ENCODE measurements at places on chromosomes 2 and 18.
A peak's percentile ranks its signal among the peaks of the same experiment; 100 is the strongest.

GRCh38 chr18:44586782-44587524 lies 93.7 kb upstream of the SETBP1 start:
- no peak for DNase-seq

DNA sequence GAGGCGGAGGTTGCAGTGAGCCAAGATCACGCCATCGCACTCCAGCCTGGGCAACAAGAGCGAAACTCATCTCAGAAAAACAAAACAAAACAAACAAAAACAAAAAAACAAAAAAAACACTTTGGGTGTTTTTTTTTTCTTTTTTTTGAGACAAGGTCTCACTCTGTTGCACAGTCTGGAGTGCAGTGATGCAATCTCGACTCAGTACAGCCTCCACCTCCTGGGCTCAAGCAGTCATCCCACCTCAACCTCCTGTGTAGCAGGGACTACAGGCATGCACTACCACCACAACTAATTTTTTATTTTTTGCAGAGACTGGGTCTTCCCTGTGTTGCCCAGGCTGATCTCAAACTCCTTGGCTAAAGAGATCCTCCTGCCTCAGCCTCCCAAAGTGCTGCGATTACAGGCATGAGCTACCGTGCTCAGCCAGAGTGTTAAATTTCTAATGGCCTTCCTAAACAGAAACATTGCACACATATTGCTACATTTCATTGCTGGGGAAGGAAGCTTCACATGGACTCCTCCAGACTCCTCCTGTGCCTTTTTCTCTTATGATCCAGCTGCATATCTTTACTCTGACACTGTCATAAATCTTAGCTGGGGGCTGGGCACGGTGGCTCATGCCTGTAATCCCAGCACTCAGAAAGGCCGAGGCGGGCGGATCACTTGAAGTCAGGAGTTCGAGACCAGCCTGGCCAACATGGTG lies 19.7 kb downstream of the STARD7 start:
- no peak for DNase-seq

- no peak for DNase-seq
Observed at GRCh38 chr2:218406949-218407618, 7.4 kb downstream of the CTDSP1 start.

DNA sequence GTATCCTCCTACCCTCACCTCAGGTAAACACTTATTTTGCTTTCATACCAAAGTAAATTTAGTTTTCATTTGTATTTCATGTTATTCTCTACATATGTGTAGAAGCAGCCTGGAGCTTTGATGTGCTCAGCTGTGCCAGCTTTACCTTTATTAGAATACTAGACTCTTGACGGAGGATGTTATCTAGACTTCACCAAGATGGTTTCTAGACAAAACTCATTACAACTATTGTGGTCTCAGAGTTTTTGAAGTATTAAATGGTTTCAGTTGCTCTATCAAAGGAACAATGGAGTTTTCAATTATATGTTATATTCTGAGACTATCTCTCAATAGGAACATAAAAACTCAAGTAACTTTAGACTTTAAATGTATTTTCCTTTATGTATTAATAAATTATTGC lies 5.0 kb upstream of the IL18RAP start:
- no peak for DNase-seq

DNA sequence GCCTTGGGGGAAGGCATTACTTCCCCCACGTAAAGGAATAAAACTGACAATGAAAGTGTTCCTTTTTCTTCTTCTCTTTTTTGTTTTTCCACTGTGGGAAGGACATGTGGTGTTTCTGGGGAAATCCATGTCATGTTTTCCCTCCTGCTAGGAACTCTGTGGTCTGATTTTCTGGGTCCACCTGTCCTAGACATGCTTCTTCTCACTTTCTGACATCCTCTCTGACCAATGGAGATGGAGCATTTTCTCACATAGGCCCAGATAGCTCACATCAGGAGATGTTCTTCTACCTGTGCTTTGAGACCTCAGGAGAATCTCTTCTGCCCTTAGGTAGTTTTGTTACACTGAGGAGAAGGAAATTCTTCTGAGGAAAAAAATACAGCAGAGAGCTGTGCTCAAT lies 252.0 kb upstream of the SIX3 start:
- DNase-seq: no peak

DNA sequence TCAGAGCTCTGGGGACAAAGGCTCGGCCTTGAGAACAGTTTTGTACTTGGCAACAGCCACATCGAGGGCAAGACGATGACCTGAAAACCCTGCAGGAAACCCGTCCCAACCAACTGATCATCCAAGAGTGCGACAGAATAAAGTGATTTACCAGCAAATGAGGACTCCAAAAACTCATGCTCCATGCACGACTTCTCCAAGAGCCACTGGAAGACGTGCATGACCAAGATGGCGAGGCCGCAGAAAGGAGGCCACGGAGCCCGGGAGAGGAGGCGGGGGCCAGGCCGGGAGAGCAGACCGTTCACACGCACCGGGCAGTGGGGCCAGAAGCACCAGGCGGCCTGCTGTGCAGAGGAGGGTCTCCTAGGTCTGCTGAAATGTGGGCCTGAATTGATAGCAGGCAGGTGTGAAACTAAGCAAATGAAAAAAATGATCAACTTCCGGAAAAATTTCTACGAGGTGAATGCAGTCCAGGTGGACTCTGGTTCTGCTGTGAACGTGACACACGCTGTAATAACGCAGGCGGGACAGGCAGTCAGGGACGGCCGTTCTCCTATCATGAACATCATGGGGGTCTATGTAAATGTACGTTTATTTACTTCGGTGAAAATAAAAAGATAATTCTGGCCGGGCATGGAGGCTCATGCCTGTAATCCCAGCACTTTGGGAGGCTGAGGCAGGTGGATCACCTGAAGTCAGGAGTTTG lies 252.2 kb downstream of the HDAC4 start:
- DNase-seq: no peak

DNA sequence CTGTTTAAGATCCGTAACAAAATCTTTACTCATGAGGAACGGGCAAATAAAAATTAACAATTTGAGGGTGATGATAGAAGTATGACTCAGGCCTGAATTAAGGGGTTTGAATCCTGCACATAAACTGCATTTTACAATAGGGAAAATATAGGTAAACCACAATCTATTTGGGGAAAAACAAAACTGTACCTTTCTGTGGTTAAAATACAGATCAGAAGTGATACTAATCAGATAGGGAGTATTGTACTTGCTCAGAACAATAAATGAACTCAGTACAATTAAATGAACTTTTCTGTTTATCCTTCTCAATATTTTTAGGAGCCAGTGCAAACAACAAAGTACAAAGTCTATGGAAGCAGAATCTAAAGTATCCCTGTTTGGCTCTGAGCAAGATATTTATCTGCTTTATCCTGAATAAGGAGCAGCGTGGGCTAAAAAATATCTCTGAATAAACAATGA lies 287.3 kb downstream of the ZNF385B start:
- DNase-seq: no peak

DNA sequence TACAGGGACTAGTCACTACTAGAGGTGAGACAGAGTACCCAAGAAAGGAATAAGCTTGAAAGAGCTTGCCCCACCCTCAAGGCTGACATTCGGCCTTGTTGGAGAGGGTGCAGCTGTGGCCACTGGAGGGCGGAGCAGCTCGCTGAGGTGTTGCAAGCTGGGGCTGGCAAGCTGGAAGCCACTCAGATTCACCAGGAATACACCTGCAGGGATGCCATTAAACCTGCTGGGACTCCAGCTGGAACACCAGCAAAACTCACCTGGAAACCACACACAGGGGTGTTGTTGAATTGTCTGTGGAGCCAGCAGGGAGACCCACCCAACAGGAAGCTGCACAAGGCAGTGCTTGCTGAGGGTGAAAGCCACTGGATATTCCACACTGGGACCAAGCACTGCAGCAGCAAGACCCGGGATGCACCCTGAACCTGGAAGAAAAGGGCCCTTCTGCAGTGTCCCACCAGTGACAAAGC lies 26.1 kb downstream of the KCTD18 start:
- DNase-seq: peak; percentile 25

DNA sequence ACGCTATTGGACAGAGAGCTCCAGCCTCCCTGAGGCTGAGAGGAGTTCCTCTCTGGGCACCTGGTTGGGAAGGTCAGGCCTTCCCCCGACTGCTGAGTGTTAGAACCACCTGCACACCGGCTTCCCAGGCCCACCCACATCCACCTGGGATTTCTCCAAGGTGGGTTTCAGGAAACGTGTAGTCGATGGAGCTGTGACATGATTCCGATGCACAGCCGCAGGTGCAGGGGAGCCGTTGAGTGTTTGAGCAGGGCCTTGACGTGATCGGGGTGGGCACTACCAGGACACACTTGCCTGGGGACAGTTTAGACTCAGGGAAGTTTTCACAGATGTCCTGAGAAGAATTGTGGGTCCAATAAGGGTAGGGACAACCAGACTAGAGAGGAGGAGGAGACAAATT lies 21.8 kb upstream of the GIGYF2 start:
- no peak for DNase-seq

GRCh38 chr2:73736378-73736777 lies 767 bp downstream of the TPRKB start:
- DNase-seq: no peak

- DNase-seq: no peak
Observed at GRCh38 chr2:213248637-213249036, 35.6 kb upstream of the SPAG16 start.

- DNase-seq: no peak
Observed at GRCh38 chr2:71700658-71701397, 247.5 kb downstream of the DYSF start.

- no peak for DNase-seq
Observed at GRCh38 chr2:25698752-25699151, 25.4 kb upstream of the DTNB start.

- DNase-seq: no peak
Observed at GRCh38 chr2:113079131-113079530, 11.4 kb downstream of the IL1F10 start.

DNA sequence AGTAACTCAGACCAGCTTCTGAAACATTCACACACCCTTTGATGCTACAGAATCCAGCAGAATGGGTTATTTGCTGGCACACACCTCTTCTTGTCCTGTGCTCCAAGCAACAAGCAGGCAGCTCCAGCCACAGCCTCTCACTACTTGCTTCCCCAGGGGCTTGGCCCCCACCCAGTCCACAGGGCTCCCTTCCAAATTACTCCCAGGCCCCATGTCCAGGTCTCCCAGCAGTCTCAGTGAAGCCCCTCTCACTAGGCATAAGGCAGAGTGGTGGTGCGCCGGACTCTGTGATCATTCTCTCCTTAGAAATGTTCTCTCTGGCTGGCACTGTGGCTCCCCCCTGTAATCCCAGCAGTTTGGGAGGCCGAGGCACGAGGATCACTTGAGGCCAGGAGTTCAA lies 25.9 kb downstream of the ITM2C start:
- DNase-seq: no peak

DNA sequence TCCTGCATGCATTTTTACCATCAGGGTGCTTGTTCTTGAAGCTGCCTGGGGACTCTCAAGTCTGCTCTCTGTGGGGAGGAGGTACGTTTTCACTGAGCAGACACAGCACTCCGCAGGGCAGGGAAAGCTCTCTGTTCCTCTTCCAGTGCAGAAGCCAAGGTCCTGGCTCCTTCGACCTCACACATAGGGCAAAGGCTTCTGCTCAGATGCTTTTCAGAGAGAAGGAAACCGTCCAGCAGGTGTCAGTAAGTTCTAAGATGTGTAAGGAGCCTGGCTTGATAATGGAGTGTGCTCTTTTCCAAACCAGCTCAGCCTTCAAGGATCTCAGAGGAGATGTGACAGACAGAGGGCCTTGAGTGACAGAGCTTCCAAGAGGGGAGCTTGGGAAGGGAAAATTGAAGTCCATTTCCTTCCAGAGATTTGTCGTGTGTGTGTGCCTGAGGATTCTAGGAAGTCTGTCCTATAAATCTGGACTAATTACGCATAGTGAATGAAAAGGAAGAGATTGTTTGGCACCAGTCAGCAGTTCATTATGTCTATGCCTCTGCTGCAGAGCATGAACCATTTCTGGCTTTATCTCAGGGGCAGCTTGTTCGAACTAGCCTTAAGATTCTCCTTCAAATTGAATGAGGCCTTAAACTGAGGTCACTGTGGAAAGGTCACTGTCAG lies 67.3 kb upstream of the UPP2 start:
- peak; percentile 4 for DNase-seq

- no peak for DNase-seq
Observed at GRCh38 chr2:179805001-179805400, 56.4 kb downstream of the ZNF385B start.

DNA sequence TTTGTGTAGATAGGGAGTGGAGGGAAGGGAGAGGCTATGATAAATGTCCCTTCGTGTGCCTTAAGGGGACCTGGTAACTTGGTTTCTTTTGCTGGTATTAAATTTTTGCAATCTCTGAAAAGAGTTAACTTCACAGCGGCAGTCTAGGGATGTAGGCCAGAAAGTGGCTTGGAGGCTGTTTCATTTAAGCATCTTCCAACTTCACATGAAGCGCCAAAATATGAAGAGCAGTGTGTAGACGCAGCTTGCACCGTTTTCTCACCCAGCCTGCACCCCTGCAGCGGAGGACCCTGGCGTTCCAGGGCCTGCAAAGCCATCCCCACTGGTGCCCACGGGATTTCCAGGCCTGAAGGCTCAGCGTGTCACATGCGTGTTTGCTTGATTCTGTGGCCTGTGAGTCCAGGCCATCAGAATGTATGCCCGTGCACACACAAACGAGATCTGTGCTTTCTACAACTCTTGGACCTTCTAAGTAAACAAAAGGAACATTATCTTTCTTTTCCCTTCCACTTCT lies 87.2 kb upstream of the EPB41L3 start:
- DNase-seq: no peak

DNA sequence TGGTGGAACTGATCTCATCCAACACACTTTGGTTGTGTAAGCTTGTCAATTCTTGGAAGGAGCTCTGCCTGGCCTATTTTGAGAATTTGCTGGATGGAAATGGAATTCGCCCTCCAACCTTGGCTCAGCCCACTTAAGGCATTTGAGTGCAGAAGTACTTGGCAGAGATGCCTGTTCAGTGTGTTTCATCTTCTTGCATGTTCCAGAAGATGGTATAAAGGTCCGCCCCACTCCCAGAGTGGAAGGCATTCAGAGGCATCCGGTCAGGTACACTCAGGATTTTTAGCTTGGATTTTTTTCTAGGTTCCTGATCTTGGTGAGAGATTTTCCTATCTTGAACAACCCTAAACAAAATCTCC lies 61.3 kb upstream of the TXNDC2 start:
- no peak for DNase-seq

GRCh38 chr2:64374686-64375085 lies 79.3 kb upstream of the LGALSL start:
- DNase-seq: no peak

GRCh38 chr2:27117995-27118524 lies 868 bp downstream of the CGREF1 start:
- no peak for DNase-seq

GRCh38 chr2:120599656-120600055 lies 136.0 kb upstream of the GLI2 start:
- no peak for DNase-seq

DNA sequence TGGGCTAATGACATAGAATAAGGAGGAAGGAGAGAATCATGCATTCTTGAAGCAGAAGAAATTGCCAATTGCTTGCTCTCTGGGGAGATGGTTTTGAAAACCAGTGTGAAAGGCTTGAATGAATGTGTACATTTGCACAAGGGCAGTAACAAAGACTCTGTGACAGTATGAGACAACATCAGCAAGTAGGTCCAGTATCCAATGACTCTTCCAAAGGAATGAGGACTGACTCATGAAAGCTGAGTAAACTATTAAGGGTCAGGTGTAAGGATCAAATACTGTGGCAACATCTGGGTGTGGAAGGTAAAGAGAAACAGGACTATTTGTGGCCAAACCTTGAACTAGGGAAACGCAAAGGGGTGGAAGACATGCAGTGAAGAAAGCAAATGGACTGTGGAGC lies 886.0 kb upstream of the CHAC2 start:
- no peak for DNase-seq

GRCh38 chr2:100237770-100238169 lies 84.5 kb downstream of the LONRF2 start:
- DNase-seq: no peak

- DNase-seq: no peak
Observed at GRCh38 chr2:23635442-23636340, 250.7 kb downstream of the KLHL29 start.

Measured in GM12891 (cell line).